ENCODE measurements at places on chromosomes 7 and 10.

DNA sequence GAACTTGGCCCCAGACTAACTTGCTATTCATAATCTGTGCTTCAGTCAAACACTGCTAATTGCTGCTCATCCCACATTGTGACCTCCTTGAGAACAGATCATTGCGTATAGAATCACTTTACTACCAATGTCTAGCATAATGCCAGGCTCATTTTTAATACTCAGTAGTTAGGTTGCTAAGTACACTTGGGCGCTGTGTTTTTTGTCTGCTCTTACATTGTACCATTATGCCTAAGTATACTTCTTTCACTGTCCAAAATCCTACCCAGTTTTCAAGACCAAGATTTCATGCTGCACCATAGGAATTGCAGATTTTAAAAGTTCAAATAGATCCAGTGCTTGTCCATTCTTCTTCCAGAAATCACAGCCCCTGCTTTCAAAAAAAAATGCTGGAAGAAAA is 32.8 kb upstream of the TMEM106B start:
- no peak for DNase-seq

- DNase-seq: no peak
These were observed 111.1 kb upstream of the HABP2 start for GRCh38 chr10:113441686-113442270.

- DNase-seq: no peak
These were observed 36.1 kb downstream of the PPP1R3C start for GRCh38 chr10:91596825-91597196.

DNA sequence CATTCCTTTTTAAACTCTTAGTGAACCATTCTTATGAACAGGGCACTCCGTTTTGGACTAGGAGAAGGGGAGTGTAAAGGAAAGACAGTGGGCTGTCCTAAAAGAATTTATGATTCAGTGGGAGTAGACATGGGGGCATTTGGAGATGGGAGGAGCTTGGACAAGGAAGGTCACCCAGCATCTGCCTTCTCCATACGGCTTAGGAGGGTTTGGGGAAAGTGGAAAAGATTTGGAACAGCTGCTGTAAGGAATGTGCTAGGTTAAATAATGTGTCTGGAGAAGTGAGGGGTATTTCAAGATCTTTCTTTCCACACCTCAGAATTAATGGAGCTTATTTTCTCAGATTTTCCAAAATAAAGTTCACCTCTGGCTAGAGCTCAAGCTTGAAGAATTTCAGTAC is 24.0 kb downstream of the SLC35G1 start:
- no peak for DNase-seq

DNA sequence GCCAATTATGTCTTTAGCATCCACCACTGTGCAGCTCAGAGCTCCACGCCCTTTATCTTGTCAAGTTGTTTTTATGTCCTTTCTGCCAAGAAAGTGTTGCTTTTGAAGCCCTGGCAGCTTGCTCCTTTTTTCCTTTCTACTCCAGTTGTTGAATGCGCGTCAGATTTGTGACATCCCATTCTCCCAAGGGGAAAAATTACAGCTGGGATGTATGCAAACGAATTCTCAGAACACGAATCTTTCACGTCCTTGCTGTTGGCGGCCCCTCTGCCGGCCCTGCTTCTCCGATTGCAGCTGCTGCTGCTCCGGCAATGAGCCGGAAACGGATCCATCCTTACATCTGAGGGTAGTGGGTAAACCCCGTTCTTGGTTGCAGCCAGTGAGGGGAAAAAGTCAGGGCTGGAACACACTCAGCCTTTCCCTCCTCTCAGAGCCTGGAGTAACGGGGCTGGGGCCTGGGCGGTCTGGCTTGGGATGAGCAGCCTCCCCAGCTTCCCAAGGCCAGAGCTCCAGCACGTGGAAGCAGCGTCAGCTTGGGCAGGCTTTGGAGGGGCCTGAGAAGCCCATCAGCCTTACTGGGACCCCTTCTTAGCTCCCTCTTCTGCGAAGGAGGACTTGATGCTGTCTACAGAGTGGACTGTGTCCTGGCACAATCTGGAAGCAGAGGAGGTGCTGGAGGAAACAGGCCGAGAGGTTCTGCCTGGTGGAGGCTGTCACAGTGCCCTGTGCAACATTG is 79.0 kb upstream of the CHST15 start:
- DNase-seq: no peak

DNA sequence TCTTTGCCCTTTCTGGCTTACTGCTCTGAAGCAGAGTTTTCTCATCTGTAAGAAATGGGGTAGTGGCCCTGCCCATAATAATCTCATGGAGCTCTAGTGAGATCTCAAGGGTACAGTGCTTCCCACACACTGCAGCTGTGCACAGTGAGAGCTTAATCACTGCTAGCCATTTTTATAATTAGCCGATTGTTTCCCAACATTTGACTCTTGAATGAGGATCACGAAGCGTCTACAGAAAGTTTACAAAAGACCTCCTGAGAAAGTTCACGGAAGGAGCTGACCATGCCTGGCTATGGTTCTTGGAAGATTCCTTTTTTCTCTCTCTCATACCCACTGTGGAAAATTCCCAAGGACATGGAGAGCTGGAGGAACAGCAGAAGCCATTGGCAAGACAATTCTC is 70.4 kb downstream of the FAM171A1 start:
- DNase-seq: no peak

DNA sequence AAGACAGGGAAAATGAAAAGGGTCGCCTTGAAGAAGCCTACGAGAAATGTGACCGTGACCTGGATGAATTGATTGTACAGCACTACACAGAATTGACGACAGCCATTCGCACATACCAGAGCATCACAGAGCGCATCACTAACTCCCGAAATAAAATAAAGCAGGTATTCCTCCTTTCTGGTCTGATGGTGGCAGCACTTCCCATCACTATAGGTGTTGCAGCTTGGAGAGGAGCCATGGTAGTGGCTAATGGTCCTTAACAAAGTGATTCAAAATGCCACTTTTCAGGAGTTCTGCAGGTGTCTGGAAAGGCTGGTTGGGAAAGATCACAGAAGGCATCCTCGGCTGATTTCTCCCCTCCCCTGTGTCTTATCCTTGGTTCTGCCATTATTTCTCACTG is 22.1 kb downstream of the EXOC4 start:
- no peak for DNase-seq

- DNase-seq: no peak
These were observed 14.0 kb upstream of the COL13A1 start for GRCh38 chr10:69787681-69788080.

DNA sequence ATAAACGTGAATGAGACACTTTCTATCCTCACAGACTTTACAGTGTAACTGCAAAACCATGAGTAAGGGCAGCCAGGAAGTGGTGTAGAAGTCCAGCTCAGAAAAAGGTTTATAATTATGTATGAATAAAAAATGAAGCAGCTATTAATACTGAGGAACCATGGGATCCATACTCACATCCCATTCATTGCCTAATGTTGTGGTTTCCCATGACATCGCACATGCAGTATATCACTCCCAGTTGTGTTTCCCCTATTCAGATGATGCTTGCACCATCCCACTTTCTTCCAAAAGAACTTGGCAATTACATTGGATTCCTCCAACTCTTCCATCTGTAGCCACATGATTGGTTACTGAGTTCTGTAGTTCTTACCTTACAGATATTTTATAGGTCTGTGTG is 74.5 kb upstream of the SEMA3D start:
- no peak for DNase-seq

DNA sequence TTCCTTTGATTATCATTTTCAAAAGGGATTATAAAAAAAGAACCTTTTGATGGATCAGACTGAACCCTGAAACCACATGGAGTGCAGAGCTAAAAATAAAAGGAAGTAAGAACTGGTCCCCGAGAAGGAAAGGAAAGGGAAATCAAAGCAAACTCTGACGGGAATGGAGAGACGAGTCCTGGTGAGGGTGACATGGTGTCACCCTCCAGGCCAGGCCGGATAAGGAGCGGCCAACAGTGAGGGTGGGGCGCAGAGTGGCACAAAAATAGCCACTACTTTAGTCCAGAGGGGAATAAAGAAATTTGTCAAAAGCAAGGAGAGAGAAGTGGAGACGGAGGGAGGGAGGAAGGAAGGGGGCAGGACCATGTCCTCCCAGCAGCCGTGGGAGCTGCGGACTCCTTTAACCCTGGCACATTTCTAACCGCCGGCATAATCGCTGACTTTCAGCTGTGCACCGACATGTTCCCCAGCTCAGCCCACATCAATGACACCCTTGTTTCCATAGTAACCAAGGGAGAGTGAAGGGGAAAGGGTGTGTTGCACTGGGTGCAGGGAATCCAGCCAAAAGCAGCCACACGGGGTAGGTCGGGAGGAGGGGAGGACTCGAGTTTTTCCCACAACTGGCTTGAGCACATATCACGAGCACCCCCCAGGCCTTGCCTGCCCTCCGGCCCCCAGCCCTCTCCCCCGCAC is 29.7 kb downstream of the TRIM8 start:
- peak; percentile 63 for DNase-seq

DNA sequence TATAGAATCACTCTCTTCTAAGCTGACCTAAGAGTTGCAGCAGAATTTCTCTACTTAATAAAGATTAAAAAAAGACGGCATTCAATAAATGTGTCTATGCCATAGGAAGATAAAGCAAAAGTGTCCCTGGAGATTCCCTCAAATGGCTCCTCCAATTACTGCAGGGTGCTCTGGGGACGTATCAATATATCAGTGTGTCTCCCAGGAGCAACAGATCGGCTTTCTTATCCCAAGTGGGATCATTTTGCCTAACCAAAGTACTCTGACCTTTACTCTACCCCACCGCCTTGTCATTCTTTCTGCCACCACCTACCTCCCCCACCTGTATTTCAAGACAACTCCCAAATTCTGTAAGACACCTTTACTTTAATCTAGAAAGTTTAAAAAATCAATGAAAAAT is 202.0 kb upstream of the SEMA3C start:
- no peak for DNase-seq

- DNase-seq: no peak
These were observed 660.0 kb upstream of the FZD8 start for GRCh38 chr10:36302086-36302485.

DNA sequence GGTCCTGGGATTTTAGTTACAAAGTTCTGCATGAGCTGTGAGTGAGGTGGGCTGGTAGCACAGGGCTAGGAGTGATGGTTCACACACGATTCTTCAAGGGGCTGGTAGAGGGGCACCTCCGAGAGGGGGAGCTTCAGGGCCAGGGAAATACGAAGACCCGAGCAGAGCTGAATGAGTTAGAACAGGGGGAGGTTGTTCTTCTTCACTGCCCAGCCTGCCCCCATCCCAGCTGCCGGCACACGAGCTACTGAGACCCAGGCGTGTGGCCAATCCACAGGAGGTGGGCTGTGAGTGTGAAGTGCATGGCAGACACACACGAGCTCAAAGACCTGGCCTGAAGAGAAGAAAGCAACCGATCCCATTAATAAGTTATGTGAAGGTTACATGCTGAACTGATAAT is 256.2 kb upstream of the ZNF32 start:
- no peak for DNase-seq

- no peak for DNase-seq
These were observed 131.5 kb downstream of the GRM3 start for GRCh38 chr7:86775203-86775602.

DNA sequence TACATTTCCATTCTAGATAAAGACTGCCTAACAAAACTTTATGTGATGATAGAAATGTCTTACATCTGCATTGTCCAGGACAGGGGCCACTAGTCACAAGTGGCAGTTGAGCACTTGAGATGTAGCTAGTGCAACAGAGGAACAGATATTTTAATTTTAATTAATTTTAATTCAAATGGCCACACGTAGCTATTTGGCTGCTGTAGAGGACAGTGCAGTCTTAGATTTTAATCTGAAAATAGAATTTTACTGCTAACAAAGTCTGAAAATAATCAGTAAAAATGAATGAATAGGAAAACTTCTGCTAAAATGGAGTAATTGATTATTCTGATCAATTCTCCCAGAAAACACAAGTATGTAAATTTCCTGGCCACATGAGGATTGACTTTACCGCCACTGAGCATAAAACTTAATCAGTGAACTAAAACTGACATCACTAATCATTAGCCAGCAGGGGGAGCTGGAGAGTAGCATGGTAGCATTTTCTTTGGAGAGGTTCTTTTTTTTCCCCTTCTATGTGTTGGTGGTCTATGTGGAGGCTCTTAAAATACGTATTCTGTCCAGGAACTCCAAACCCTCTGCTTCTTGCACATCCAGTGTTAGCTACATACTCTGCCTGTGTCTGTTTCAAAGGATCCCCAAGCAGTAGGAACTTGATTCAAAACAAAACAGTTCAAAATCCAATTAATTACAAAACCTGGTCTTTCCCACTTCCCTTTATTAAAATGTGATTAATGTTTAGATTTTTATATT is 52.1 kb downstream of the TSPAN12 start:
- peak; percentile 38 for DNase-seq

- DNase-seq: no peak
These were observed 152.1 kb downstream of the LHFPL3 start for GRCh38 chr7:104480529-104480928.

DNA sequence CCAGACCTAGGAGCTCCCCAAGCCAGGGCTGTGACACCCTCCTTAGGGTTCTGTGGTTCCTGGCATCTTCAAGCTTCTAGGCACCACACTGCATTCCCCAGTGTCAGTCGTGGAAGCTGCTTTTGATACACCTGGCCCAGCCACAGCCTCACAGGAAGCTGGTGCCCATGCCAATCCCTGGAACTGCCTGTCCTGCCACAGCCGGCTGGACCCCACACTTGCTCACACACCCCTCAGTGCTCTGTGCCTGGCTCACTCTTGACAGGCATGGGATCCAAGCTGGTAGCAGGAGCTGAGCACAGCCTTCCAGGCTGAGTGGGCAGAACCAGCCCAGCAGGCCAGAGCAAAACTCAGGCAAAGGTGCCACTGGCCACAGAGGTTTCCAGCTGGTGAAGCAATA is 21.8 kb downstream of the LRRC72 start:
- DNase-seq: no peak

DNA sequence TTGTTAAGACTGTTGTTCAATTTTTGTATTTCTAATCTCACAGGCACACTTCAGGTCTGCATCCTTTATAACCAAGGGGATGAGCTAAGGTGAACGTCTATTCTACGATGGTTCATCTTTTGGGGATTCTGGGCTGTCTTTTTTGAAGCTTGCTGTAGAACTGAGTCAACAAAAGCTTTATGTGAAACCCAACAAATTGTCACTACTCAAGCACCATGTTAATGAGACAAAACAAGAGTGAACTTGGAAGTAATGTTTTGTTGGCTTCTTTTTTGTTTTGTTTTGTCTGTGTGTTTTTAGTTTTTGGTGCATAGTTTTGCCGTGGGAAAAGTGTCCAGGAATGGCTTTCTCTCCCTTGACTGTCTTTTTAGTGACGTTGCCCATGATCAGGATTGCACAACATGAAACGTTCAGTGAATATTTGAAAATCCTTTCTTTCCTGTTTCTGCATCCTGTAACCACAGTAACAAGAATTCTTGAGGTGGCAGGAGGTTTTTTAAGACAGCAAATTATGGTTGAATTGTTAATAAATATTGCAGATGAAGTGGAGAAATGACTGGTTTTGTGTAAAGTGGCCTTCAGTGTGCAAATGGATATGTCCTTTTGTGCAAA is 65.6 kb downstream of the WIPF3 start:
- DNase-seq: no peak

DNA sequence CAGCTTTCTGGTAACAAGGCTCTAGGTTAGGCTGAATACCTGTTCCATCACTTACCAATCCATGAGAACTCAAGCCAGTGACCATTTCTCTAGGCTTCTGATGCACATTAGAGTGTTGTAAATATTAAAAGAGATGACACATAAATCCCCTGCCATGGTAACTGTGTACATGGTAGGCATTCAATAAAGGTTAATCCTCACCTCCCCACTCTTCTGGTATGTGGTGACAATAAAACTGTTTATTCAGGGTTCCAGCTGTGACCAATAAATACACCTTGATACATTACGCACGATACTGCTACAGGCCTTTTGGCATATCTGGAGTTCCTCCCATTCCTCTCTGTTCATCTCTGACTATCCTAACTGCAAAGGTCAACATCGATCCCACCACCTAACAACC is 171.9 kb downstream of the SRPK2 start:
- no peak for DNase-seq

GRCh38 chr7:86243171-86243570 is 400.5 kb upstream of the GRM3 start:
- DNase-seq: no peak

Measured in stimulated activated naive CD8-positive, alpha-beta T cell treated with anti-CD3 and anti-CD28 coated beads, Interleukin-15, amount 100 ng/mL, for 72 hours (primary cell).